ENCODE measurements at places on chromosomes 5 and 9.

DNA sequence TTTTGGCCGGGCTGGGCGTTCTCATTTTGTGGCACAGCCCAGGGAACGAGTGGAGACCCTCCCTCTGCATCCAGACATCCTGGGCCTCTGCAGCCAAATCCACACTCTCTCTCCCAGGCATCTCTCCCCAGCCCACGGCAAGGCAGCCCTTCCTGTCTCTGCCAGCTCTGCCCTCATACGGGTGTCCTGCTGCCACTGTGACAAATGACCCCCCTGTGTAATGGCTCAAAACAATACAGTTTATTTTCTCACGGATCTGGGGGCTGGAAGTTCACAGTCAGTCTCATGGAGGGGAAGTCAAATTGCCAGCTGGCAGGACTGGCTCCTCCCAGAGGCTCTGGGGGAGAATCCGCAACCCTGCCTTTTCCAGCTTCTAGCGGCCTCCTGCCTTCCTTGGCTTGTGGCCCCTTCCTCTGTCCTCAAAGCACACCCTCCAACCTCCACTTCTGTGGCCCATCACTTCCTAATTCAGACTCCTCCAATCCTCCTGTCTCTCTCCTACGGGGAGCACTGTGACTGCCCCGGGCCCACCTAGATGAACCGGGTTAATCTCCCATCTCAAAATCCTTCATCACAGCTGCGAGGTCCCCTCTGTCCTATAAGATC is 70.2 kb upstream of the COL5A1 start:
- no peak for DNase-seq

DNA sequence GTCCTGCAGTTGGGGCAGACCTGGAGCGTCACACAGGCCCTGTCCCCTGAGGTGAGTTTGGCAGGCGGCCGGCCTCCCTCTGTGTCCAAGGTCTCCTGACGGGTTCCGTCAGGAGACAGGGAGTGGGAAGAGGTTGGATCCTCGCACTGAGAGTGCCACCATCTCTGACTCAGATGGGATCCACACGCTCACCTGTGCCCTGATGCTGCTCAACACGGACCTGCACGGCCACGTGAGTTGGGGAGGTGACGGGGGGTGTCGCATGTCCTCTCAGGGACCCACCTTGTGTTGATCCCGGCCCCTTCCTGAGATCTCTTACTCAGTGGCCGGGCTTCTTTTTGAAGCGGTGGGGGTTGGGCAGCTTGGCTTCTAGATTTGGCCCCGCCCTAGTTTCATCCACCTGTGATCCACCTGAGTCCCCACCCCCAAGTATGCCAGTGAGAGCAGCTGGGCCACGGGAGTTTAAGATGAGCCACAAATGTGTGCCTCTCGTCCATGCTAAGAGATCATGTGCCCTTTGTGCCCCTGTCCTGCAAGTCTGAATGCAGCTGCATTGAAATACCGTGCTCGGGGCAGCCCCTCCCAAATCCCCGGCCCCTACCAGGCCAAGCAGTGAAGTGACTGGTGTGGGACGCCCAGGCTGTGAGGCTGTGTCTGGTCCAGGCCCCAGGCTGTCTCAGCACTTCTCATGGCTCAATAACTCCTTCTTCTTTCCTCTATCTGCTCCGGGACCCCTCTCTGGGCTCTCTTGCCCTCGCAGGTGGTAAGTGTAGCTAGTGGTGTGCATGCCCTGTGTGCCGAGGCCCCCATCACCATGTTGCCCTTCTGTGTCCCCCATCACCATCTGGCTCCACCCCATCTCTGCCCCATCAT is 27.2 kb downstream of the PSD2 start:
- no peak for DNase-seq

DNA sequence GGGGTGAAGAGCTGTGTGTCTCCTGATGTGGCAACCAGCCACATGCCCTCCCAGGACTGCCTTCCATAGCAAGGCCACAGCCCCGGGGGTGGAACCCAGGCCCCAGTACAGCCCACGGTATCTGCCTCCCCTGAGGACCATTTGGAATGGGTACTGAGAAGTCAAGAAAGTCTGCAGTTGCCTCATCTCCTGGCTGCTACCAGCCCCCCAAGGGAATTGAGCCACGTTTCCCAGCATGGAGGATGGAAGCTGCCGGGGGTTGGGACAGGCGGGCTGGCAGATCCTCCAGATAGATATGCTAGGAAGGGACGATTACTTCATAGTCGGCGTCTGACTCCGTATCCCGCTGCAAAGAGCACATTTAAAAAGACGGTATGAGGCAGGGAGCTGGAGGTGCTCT is 5.5 kb upstream of the DMRT2 start:
- no peak for DNase-seq

DNA sequence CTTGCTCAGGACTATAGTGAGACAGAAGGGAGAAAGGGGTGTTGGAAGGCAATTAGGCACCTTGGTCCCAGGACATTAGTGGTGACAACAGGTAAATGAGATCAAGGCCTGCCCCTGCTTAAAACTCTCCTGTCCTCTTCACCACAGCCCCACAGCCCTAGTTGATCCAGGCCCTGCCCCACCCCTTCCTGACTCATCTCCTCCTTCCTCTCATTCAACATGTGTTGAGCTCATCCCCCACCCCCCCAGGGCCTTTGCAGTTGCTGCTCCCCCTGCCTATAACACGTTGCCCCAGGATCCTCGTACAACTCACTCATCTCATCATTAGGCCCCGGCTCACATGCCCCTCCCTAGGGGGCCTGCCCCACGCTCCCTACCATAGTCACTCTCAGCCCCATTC is 66.8 kb downstream of the TSPAN17 start:
- no peak for DNase-seq

DNA sequence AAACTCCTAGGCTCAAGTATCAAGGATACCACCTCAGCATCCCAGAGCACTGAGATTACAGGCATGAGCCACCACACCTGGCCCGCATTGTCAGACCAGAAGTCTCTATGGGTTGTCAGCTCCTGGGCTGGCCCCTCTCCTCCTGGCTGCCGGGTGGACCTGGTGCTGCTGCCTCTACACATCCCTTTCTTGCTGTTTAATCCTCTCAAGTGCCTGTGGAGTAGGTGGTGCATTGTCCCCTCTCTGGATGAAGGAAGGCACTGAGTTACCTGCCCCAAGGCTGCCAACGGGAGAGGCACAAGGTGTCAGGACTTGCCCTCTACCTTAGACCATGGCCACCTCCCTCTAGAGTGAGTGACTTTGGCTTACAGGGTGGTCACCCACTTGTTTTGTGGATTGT is 37.4 kb downstream of the PHF2 start:
- DNase-seq: no peak

- DNase-seq: no peak
Observed at GRCh38 chr9:135065151-135065550, 22.3 kb upstream of the OLFM1 start.

DNA sequence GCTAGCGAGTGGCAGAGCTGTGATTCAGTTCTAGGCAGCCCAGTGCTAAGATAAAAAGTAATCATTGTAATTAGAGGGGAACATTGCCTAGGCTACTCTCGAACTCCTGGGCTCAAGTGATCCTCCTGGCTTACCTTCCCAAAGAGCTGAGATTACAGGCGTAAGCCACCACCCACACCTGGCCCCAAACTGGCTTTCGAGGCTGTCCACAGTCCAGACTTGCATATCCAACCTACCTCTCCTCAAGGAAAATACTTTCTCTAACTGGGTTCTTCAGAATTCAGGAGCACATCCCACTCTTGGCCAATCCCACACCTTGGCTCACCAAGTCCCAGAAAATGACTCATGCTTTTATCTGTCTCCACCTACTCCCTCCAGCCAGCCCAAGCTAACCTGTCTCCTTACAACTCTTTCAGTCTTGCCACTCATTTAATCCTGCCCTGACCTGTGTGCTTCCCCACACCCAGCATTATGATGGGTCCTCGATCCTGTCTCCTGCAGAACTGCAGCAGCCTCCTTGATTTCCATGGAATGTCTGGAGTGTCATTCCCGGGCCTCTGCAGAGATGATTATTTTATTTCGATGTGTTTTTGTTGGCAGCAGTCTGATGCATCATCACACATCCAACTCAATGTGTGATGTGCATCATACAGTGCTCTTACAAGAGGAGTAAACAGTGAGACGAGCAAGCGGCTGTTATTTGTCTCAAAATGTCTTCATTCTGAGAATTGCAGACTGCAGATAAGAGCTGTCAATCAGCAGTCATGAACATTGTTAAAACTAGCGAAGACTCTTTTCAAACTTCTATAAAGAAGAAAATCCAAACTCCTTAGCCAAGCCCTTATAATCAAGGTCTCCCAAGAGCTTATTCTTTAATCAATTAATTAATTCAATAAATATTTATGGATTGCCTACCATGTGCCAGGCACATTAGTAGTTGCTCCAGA is 167.3 kb downstream of the SEC61B start:
- no peak for DNase-seq

- no peak for DNase-seq
Observed at GRCh38 chr5:171989276-171989675, 17.2 kb downstream of the FBXW11 start.

- DNase-seq: no peak
Observed at GRCh38 chr9:79621916-79622575, 50.3 kb downstream of the TLE4 start.

- DNase-seq: no peak
Observed at GRCh38 chr9:112599732-112600131, 113.1 kb downstream of the KIAA1958 start.

- no peak for DNase-seq
Observed at GRCh38 chr5:6405591-6405990, 27.2 kb upstream of the MED10 start.

- peak; percentile 70 for DNase-seq
Observed at GRCh38 chr9:109967651-109968642, 187.9 kb downstream of the PALM2AKAP2 start.

- DNase-seq: peak; percentile 6
Observed at GRCh38 chr5:120016717-120017382, 387.5 kb downstream of the FAM170A start.

DNA sequence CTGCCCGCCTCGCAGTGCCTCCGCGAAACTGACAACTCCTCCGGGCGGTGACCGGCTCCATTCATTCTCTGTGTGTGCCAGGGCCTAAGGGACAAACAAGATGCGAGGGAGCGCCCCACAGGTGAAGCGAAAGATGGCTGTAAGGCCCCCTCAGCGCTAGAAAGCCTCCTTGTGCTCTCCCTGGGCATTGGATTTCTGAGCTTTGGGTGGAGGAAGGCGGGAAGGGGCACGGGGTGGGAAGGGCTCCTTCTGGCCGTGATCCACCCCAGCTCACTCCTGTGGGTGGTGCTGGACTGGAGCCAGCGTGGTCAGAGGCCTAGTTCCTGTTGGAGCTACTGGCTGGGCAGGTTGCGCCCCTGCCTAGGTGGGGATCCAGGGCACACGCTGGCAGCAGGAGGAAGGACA is 943 bp downstream of the GALNT12 start:
- DNase-seq: peak; percentile 74

DNA sequence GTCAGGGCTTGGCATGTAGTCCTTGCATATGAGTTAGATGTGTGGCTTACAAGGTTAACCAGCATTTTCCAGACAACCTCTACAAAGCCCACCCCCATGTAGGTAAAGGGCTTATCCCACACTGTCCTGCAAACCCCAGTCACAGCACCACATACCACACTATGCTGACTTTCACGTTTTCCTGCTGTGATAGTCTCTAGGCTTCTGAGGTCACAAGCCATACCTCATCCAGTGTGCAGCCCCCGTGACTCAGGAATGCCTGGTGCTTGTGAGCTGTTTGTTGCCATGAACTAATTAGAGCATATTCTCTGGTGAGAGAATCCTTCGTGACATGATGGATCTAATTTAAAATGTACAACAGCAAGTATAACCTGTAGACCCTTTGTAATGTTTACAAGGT is 50.8 kb downstream of the ERAP1 start:
- no peak for DNase-seq

DNA sequence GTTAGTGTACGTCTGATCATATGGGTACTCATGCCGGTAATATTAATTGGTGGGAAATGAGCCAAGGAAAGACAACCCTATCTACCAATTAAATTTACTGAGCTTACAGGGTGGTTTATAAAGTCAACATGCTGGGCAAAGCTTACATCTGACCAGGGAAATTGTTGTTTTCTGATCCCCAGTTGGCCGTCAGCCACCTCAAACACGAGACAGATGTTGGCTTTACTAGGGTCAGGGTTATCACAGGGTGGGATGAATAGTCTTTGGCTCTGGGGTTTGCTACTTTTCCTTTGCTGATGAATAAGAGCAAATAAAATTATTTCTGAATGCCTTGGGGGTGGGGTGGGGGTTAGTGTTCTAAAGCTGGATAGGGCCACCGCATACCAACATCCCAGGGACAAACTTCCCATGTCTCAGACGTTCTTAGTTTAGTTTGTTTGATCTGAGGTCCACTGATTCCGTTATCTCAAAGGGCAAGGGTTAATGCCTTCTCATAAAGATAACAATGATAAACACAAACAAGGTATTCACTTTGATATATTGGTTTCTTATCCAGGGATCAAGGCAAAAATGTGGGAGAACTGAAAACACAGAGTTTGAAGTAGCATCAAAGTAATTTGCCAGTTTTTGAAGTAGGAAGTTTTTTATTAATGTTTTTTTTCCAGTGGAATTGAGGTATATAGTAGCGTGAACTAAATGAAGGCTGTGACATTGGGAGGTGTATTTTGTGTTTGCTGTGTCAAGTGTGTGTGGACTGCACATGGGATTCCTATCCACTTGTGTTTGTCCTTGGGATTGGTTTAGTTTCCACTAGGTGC is 109.1 kb upstream of the RPS23 start:
- no peak for DNase-seq

DNA sequence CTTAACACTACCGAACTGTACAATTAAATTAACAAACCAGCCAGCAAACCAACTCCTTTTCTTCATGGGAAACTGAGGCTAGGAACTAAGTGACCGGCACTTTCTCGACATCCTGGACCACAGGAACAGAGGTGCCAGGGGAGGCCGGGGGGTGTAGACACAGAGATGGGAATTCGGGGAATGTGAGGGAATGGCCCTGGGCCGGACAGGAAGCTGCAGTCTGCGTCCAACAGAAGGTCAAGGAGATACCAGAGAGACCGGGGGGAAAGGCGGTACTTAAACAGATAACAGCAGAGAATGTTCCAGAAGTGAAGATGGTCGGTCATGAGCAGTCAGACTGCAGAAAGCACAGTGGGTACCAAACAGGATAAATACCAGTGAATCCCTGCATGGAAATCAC is 40.3 kb downstream of the DBH start:
- DNase-seq: no peak

- no peak for DNase-seq
Observed at GRCh38 chr9:70044490-70045307, 1.1 kb downstream of the MAMDC2 start.

GRCh38 chr9:92181296-92181695 is 66.1 kb upstream of the SPTLC1 start:
- DNase-seq: peak; percentile 25
